HS-27A (cell line): ENCODE measurements at places on chromosomes 11 and 22.

DNA sequence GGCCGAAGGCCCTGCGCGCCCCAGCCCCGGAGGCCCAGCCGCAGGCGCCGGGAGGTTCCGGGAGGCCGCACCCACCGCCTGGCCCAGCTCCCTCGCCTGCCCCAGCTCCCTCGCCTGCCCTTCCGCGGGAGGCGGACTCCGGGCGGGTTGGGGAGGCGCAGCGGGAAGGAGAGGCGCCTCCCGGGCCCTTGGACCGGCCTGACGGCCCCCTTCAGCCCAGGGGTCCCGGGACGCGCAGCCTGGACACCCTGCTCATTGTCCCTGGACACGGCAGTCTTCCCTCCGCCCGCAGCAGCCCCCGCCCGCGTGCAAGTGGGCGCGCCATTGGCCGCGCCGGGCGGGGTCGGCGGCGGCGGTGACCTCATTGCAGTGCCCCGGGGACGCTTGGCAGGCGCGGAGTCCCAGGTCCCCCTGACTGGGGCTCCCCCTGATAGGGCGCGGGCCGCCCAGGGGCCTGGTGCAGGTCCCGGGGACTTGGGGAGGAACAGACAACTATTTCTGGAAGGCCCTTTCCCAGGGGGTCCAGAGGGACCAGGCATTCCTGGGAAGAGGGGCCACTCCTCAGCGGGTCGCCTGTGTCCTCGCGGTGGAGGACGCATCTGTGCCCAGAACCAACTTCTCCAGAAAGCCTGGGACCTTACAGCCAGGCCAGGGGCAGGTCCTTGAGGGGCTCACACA lies 501 bp downstream of the CD151 start:
- DNase-seq, result no peak

GRCh38 chr11:123221096-123221561 lies 26.1 kb upstream of the CLMP start:
- DNase-seq, result no peak

DNA sequence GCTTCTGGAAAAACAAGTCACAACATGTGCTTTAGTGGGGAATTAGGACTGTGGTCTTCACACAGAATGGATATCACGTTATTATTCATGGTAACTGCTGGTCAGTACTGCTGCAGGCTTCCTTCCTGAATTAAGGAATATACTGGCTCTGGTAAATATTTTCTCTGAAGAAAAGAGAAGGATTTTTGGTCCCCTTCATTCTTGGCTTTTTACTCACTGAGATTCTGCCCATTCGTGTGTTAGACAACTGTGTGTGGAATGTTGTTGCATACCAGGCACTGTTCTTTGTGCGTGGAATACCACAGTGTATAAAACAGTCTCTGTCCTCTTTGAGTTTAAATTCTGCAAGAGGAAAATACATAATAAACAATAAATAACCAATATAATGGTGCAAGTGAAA lies 80.3 kb downstream of the ALX4 start:
- no peak for DNase-seq

- DNase-seq, result no peak
Measured at GRCh38 chr11:119784421-119784820, 55.4 kb upstream of the NECTIN1 start.

GRCh38 chr11:555780-556661 lies 4.5 kb downstream of the LMNTD2 start:
- DNase-seq, result no peak

DNA sequence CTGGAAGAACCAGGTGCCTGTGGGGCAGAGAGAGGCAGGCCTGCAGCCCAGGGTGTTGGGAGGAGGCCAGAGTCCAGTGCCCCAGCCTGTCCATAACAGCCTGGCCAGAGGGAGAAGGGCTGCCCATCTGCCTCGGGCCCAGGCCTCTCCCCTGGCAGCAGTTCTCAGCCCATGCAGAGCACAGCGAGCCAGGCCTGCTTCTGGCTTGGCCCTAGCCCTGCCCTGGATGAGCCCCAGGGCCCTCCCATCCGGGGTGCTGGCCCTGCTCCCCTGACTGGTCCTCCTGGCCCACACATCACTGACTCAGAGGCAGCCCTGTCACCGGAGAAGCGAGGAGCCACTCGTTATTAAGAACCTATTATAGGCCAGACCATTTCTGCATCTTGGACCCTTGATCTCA lies 19.7 kb upstream of the MYRF start:
- DNase-seq, result no peak
